Nucleus accumbens (tissue), 56 donors: ENCODE measurements at places on chromosomes 7 and 10.
A peak's percentile ranks its signal among the peaks of the same experiment; 100 is the strongest.

GRCh38 chr7:33887266-33887975 lies 17.9 kb upstream of the BMPER start:
- no peak for DNase-seq

DNA sequence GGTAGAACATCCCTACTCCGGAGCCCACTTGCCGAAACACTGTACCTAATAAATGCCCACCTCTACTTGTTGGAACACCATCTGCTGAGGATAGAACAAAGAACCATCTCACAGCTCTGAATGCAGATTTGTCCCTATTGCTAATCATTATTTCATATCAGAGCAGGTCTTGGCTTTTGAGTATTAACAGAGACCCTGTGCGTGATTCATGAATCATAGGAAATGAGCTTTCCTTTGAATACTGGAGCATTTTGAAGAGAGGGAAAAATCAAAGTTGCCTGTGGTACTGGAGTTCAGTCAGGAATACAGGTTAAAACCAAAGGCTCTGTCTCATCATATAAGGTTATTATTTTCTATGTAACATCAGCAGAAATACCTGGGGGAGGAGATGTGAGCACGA lies 1132.3 kb downstream of the XPNPEP1 start:
- DNase-seq: no peak

GRCh38 chr7:92039900-92040299 lies 94.4 kb downstream of the CYP51A1 start:
- no peak for DNase-seq

- no peak for DNase-seq
Observed at GRCh38 chr7:67663644-67664043, 667.0 kb downstream of the TYW1 start.

DNA sequence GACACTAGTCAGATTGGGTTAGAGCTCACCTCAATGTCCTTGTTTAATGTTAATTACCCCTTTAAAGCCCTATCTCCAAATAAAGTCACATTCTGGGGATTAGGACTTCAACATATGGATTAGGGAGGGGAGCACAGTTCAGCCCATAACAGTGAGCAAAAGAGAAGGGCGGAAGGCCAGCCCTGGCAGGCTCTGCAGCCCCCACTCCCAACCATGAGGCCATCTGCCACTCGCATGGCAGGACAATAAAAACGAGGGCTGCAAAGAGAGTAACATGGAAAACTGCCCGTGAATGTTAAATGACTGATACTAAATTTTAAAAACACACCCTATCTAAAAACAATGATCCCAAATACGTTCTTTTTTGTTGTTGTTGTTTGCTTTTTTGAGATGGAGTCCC lies 38.7 kb downstream of the RGS10 start:
- no peak for DNase-seq

DNA sequence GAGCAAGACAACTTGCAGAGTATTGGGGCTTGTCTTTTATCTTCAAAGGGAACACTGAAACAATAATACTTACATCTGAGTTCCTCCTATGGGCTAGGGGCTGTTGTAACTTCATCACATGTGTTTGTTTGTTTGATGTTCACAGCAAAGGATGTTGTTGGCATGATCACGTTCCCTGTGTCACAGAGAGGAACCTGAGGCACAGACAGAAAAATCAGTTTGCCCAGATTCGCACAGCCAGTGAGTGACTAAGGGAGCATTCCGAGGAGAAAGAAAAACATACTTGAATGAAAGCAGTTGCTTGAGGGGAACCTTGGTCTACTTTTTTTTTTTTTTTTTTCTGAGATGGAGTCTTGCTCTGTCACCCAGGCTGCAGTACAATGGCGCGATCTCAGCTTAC lies 87.2 kb upstream of the PFKP start:
- DNase-seq: no peak

DNA sequence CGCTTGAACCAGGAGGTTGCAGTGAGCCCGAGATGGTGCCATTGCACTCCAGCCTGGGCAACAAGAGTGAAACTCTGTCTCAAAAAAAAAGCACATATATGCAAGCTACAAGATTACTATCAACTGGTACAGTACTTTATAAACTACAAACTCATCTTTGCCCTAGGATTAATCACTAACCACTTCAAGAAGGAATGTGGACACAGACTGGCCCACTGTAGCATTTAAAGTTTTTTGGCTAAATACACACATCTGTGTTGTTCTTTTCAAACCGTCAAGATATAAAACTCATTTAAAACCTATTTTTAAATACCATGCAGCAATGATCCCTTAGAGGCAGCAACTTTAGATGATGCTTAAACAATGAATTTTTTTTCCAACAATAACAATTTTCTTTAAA lies 205.4 kb downstream of the IMMP2L start:
- DNase-seq: no peak

DNA sequence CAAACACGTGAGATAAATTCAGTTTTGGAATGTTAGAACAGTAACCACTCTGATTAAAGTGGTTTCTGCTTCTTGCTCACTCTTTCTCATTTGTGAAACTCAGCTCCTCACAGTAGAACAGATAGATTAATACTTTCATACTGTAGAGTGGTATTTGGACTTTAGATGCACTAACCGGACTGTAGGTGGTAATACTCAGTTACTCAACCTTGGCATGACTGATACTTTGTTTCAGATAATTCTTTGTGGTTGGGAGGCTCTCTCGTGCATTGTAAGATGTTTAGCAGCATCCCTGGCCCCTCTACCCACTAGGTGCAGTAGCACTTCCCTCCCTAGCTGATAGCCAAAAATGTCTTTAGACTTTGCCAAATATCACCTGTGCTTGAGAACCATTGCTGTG lies 37.6 kb downstream of the MCU start:
- no peak for DNase-seq

DNA sequence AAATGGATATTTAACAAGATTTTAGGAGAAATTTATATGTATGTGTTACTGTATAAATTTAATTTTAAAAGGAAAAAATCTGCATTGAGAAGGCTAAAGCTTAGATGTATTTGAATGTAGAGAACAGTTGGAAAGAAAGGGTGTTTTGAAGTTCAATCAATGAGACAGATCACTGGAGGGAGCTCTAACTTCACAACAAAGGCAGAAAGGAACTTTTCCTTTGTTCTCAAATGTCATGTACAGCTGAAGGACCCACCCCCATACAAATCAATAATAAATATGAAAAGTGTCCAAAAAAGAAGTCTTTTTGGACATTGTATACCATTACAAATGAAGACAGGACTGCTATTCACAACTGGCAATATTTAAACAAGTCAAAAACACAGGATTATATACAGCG lies 403.4 kb downstream of the DNAJB9 start:
- no peak for DNase-seq

DNA sequence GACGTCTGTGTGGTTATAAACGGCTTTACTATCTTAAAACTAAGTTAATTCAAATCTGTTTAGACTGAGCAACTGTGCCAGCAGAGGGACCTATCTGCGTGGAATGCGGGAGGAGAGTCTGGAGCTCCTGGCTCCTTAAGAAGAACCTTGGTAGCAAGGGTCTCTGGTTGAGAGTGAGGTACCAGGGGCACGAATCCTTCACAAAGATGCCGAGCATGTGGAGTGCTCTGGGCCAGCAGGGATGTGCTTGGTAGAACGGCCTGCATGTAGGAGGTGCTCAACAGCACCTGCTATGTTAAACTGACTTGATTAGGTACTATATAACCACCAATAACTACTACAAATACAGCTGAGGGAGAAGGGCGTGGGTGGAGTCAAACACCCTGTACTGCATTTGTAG lies 102.6 kb downstream of the VIPR2 start:
- DNase-seq: no peak

DNA sequence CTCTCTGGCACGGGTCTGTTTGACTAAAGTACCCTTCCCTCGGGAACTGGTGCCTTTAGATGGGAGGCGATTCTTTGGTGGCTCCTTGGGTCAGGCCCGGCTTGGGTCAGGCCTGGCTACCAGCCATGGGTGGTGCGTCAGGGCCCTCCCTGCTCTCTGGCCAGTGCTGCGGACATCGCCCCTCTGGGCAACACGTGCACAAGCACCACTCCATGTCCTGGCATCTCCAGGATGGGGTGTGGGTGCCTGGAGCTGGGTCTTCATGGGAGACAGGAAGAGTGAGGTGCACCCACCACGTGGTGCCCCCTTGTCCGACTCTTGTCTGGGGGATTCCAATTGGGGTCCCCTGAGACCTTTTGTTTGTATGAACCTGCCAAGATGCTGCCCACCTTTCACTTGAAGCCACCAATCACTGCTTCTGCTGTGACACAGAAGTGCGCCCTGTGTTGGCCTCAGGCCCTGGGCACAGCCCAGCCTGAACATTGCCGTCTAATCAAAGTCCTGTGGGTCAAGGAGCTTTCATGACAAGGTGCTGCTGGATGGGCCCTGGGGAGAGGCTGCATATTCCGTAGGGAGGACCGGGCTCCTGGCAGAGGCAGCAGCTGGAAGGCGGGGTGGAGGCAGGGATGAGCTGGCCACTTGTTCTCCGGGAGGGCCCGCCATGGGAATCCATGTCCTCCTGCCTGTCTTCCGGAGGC lies 11.1 kb upstream of the PWWP2B start:
- DNase-seq: no peak

DNA sequence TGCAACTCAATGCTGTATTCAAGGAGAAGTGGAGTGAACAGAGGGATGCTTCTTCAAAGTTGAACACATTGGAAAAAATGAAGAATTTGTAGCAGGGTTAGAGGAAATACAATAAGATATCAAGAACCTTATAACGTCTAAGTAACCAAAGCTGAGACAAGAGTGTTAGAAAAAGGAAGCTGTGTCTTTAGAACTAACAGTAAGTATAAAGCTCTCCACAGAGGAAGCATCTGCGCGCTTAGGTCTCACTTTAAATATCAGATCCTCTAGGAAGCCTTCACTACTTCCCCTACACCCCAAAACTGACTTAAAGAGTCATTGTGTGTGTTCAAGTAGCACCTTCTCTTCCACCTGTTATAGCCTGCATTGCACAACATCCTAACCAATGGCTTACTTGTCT lies 43.0 kb downstream of the CH25H start:
- DNase-seq: no peak

- no peak for DNase-seq
Observed at GRCh38 chr7:46750321-46750865, 829.3 kb upstream of the IGFBP3 start.

DNA sequence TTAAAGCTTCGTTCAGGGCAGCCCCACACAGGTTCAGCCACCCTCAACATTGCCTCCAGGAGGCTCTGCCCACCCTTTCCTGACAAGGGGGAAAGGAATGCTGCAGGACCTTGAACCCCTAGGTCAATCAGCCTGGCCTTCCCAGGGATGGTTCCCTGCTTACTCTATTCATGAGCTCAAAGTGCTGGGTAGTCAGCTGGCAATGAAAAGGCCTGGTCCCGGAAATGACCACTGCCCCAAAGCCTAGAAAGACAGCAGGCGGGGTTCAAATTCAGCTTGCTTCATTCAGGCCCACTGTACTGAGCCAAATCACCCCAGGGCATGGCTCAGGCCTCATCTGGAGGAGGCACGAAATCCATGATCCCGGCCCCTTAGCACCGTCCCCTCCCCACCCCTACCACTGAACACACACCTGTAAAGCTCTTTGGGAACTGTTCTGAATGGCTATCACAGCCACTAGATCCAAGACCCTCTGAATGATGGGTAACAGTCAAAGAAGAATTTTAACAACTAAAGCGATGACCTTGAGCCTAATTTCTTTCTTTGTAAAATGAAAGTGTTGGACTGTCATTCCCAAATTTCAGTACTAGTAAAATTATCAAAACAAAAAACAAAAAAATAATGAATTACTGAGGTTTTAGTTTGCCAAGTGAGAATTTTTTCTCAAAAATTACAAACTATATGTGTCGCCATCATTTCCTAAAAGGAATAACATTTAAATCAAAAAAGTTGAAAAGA lies 1.0 kb downstream of the URGCP start:
- no peak for DNase-seq

DNA sequence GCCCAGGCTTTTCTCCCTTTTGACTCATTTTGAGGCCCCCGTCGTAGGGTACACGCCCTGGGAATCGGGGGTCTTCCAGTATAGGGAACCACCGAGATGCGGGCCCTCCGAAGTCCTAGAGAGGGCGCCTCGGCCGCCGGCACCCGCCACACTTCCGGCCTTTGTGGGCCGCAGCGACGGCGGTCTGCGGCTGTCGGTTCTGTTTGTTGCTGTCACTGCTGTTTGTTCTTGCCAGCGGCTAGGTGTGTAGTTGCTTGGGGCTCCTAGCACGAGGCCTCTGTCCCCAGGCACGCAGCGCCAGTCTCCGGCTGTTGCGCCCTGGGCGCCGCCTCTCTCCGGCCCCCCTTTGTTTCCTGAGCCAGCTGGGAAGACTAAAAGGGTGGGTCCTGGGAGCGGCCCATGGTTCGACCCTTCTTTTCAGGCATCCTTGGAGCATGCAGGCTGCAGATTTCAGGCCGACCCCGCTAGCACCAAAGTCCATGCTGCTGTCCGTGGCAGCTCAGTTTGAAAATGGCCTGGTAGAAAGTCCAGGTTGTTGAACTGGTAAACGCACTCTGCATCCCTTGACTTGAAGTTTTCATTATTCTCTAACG lies 17.8 kb upstream of the ZKSCAN1 start:
- peak; percentile 24 for DNase-seq

- DNase-seq: no peak
Observed at GRCh38 chr10:73997461-73997786, 492 bp upstream of the VCL start.

DNA sequence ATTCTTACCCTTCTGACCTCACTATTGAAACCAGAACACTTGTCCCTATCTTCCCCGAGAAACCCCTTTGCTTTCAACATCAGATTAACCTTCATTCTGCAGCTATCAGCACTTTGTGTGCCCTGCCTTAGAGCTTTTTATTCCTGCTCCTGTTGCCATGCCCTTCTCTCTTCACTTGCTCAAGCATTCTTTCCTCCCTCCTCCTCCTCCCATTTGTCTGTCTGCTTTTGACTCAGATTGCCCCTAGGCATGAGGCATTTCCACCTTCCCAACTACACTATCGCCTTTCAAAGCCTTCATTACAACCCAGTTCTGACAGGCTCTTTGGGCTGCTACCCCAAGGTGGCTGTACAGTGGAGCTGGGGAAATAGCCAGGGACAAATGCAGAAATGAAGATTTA lies 143.3 kb downstream of the SLC25A13 start:
- no peak for DNase-seq
